Mesothelial cell of epicardium (in vitro differentiated cells): ENCODE measurements at places on chromosomes 13 and 19. TPM values are rescaled to one million over a fixed set of nuclear protein-coding genes. Genes with fewer than 3 reads are reported as not detected.

Gene C19orf85
- not detected in 3 replicates for total RNA-seq

Gene GRIN3B
- 0.29 to 0.36 TPM (median 0.34 TPM) in 3 replicates for total RNA-seq

- H3K27ac ChIP-seq: peak overlapping the region; percentile 97
- H3K4me1 ChIP-seq: peaks cover 27% of the 10 kb centered on the region
- H3K36me3 ChIP-seq: no peaks in the 10 kb centered on the region
- H3K27me3 ChIP-seq: peaks cover 44% of the 10 kb centered on the region
- H3K4me3 ChIP-seq: peak overlapping the region; percentile 70
Observed at GRCh38 chr19:3034656-3035541, 5.8 kb upstream of the TLE2 start.

GRCh38 chr13:33092073-33092987, 76.1 kb downstream of the KL start:
- no peaks in the 10 kb centered on the region for H3K36me3 ChIP-seq
- H3K4me3 ChIP-seq: no peak overlapping the region

GRCh38 chr19:5703819-5704818, 14.0 kb downstream of the RPL36 start:
- peaks cover 26% of the 10 kb centered on the region for H3K36me3 ChIP-seq
- H3K4me1 ChIP-seq: no peaks in the 10 kb centered on the region
- H3K27me3 ChIP-seq: no peaks in the 10 kb centered on the region
- no peak for DNase-seq
- no peak overlapping the region for H3K27ac ChIP-seq
- no peak overlapping the region for H3K4me3 ChIP-seq

DNA sequence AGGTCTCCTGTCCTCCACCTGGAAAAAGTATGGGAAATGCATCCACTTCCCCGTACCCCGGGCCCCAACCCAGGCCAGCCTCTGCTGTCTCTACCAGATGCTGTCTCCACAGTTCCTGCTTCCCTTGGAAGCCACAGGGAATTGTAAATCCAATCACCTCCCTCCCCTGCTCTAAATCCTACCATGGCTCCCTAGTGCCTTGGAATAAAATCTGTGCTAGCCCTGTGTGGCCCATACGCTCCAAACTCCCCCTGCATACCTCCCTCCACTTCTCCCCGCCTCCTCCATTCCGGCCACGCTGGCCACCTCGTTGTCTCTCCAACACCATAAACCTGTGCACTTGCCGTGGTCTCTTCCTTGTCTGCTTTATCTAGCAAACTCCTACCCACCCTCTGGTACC, 31.2 kb downstream of the UNC13A start:
- no peak for DNase-seq
- H3K27me3 ChIP-seq: peaks cover 10% of the 10 kb centered on the region
- no peaks in the 10 kb centered on the region for H3K36me3 ChIP-seq
- no peak overlapping the region for H3K27ac ChIP-seq
- H3K4me1 ChIP-seq: no peaks in the 10 kb centered on the region

DNA sequence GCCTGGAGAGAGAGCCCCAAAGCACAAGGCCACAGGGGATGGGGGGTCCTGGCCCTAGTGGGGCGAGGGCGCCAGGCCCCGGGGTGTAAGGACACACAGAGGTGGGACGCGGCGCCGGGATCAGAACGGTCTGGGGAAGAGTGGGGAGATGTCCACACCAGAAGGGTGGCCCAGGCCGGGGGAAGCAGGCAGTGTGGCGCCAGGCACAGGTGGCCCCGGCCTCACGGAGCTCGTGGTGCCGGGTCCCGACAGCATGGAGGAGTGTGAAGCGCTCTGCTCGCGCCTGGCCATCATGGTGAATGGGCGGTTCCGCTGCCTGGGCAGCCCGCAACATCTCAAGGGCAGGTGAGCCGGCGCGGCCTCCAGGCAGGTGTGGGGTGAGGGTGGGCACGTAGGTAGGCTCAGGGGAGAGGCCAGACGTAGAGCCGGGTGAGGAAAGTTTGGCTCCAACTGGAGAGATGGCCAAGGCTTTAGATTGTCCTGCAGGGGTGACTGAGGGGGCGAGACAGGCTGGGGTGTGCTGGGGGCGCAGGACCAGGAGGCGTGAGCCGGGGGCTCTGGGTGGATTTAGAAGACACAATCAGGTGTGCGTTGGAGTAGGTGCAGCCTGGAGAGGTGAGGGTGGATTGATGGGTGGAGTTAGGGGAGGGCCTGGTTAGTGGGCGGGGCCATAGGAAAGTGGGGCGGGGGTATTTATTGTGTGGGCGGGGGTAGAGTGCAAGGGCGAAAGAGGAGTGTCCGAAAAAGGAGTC, 2.9 kb upstream of the ARHGAP45 start:
- DNase-seq: no peak
- H3K4me3 ChIP-seq: peak overlapping the region; percentile 46
- peaks cover 20% of the 10 kb centered on the region for H3K27me3 ChIP-seq
- H3K27ac ChIP-seq: no peak overlapping the region
- peaks cover 13% of the 10 kb centered on the region for H3K4me1 ChIP-seq
- H3K36me3 ChIP-seq: no peaks in the 10 kb centered on the region

Gene FCAR
- not detected in 3 replicates for total RNA-seq

Gene JSRP1
- 0.80 TPM in 1 of 3 replicates, not detected in the others for total RNA-seq

- H3K27me3 ChIP-seq: no peaks in the 10 kb centered on the region
- H3K27ac ChIP-seq: no peak overlapping the region
- no peak overlapping the region for H3K4me3 ChIP-seq
- DNase-seq: no peak
Observed at GRCh38 chr13:32179708-32180107, 135.5 kb downstream of the ZAR1L start.

- no peak overlapping the region for H3K27ac ChIP-seq
- peaks cover 6% of the 10 kb centered on the region for H3K36me3 ChIP-seq
- no peak for DNase-seq
- peaks cover 10% of the 10 kb centered on the region for H3K4me1 ChIP-seq
- H3K4me3 ChIP-seq: no peak overlapping the region
Observed at GRCh38 chr13:26344980-26345379, 91.1 kb downstream of the CDK8 start.

GRCh38 chr19:4641132-4641531, 1.8 kb downstream of the TNFAIP8L1 start:
- no peak for DNase-seq
- peak overlapping the region; percentile 28 for H3K4me3 ChIP-seq
- H3K27ac ChIP-seq: no peak overlapping the region

Gene RAB11B
- 150 to 151 TPM (median 150 TPM) in 3 replicates for total RNA-seq

Gene SPC24
- 16.3 to 22.0 TPM (median 20.6 TPM) in 3 replicates for total RNA-seq

Gene VASP
- 49.3 to 54.8 TPM (median 53.8 TPM) in 3 replicates for total RNA-seq

GRCh38 chr19:48833977-48834376, 2.3 kb downstream of the HSD17B14 start:
- H3K27ac ChIP-seq: peak overlapping the region; percentile 29
- DNase-seq: no peak
- H3K4me3 ChIP-seq: peak overlapping the region; percentile 22

Gene ZNF433
- 16.5 to 20.6 TPM (median 16.5 TPM) in 3 replicates for total RNA-seq

DNA sequence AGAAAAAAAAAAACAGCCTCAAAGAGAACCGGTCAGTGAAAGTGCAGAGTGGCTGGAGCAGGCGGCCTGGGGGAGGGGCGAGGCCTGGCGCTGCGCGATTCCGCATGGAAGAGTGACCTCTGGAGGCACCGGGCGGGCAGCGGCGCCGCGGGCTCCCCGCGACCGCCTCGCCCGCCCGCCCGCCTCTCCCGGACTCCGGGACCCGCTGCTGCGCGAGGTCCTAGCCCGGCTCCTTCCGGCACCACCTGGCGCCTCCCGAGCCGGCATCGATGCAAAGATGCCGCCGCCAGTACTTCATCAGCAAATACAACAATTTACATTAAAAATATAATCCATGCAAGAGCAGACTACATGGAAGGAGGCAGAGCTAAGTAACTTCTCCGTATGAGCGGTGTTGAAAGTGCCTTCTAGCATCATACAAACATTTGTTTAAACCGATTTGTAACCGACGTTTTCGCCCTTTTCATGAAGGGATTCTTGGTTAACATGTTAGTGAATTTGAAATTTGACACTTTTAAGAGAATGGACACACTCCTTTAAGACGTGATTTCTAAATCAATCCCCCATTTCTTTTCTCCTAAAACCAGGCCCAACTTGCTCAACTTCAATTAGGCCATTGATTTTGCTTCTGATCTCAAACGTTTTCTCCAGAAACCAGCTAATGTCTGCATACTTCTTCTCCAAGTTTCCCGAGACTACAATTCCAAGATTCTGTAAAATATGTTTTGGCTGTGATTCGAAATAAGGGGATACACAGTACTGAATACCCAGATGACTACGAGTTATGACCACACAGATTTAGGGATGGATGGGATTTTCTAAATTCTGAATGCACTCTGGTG, 2.1 kb downstream of the EFNB2 start:
- peaks cover 9% of the 10 kb centered on the region for H3K36me3 ChIP-seq
- peak; percentile 54 for DNase-seq

DNA sequence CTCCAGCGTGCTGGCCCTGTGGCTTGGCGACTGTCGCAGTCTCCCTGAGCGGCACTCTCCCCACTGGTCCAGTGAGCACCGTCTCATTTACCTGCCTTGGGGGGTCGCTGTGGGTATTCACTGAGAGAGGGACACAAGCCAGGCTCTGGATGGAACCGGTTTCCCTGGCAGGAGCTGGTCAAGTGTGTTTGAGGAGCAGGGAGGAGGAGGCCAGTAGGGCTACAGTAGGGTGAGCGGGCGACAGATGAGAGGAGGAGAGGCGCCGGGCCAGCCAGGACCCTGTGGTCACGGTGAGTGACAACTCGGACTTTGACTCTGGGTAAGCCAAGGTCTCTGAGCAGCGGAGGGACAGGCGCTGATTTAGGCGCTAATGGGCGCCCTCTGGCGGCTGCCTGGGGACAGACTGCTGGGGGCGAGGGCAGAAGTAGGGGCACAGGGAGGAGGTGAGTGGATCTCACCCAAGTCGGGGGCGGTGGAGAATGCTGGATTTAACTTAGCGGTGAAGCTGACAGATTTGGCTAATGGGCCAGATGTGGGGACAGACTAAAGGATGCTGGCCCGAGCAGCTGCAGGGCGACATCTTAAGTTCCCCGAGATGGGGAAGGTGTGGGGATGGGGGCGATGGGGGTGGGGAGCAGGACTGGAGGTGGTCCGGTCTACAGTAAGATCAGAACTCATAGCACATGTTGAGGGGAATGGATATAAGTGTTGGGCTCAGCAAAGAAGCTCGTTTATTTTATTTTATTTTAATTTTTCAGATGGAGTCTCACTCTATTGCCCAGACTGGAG, 4.7 kb upstream of the PRMT1 start:
- H3K4me3 ChIP-seq: peak overlapping the region; percentile 66
- H3K4me1 ChIP-seq: peaks cover 10% of the 10 kb centered on the region
- H3K27me3 ChIP-seq: no peaks in the 10 kb centered on the region
- peaks cover 6% of the 10 kb centered on the region for H3K36me3 ChIP-seq
- H3K27ac ChIP-seq: peak overlapping the region; percentile 90

DNA sequence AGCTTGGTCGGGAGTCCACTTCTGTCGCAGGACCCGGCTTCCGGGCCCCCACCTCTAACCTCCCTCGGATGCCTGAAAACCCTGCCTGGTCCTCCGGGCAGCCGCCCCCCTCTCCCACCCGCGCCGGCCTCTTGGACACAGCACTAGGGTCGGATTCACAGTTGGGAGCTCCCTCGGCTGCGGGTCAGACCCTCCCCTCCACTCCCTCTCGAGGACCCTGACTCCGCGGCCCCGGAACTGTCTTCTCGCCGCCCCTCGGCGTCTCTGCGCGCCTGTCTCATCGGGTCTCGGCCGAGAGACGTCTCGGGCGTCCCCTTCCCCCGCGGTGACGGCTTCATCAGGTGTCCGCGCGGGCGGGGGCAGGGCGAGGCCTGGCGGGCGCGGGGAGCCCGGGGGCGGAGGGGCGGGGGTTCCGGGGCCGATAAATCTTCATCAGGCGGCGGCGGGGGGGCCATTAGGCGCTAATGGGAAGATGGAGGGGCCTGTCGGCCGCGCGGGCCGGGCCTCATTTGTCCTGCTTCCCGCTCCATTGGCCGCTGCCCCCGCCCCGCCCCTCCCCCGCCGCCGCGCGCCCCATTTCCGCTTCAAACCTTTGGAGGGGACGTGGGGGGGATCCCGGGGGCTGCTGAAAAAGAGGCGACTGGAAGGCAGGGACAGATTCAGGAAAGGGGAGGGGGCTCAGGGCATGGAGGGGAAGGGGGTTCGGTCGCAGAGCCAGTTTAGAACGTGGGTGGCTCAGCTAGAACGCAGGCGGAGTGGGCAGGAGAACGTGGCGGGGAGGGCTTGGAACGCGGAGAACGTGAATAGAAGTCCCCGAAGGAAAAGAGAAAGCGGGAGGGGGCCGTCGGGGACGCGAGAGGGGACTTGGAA, 11.8 kb upstream of the ERFL start:
- peaks cover 3% of the 10 kb centered on the region for H3K36me3 ChIP-seq
- peaks cover 43% of the 10 kb centered on the region for H3K27me3 ChIP-seq
- peaks cover 12% of the 10 kb centered on the region for H3K4me1 ChIP-seq
- peak overlapping the region; percentile 75 for H3K4me3 ChIP-seq

Gene CEACAM4
- total RNA-seq: not detected in 3 replicates

Gene SLC25A41
- total RNA-seq: 1.2 to 1.8 TPM (median 1.6 TPM) in 3 replicates

DNA sequence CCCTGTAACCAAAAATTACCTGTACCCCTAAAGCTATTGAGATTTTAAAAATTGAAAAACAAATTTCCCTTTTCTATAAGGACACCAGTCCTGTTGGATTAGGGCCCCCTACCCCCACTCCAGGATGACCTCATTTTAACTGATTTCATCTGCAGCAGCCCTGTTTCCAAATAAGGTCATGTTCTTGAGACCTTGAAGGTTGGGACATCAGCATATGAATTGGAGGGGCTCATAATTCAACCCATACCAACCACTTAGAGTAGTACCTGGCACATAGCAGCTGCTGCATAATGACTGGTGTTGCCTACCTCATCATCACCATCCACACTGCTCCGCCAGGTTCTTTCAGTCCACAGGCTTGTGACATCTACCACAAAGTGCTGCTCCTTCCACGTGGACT, 17.6 kb downstream of the ZNF71 start:
- H3K36me3 ChIP-seq: peaks cover 96% of the 10 kb centered on the region
- no peak for DNase-seq
- H3K27me3 ChIP-seq: no peaks in the 10 kb centered on the region
- H3K27ac ChIP-seq: no peak overlapping the region
- no peak overlapping the region for H3K4me3 ChIP-seq

DNA sequence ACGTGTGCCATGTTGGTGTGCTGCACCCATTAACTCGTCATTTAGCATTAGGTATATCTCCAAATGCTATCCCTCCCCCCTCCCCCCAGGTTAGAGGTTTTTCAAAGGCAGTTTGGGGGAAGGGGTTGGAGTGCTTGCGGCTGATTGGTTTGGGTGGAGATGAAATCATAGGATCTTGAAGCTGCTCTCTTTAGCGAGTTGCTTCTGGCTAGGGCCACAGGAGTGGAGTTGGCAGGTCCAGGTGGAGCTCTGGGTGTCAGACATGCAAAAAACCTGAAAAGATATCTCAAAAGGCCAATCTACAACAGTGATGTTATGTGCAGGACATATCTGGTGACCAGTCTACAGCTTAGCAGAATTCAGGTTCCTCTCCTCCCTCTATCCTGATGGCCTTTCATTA, 32.6 kb upstream of the CXCL17 start:
- no peaks in the 10 kb centered on the region for H3K36me3 ChIP-seq
- H3K27ac ChIP-seq: no peak overlapping the region
- DNase-seq: no peak
- no peak overlapping the region for H3K4me3 ChIP-seq
